Smooth muscle cell of bladder (primary cell): ENCODE measurements at places on chromosomes 1 and 21. TPM values are rescaled to one million over a fixed set of nuclear protein-coding genes. Genes with fewer than 3 reads are reported as not detected.

ZNF593OS gene
- total RNA-seq: not detected in 2 replicates

S100A7A gene
- total RNA-seq: not detected in 2 replicates

PTGS2 gene
- total RNA-seq: 30.7 and 53.3 TPM in 2 replicates

MROH9 gene
- total RNA-seq: 0.09 TPM in 1 of 2 replicates, not detected in the other

FMOD gene
- total RNA-seq: 10.0 and 60.8 TPM in 2 replicates

SLC9C2 gene
- total RNA-seq: not detected in 2 replicates

MATN1 gene
- total RNA-seq: 0.09 and 0.14 TPM in 2 replicates

ROR1 gene
- total RNA-seq: 10.8 and 12.8 TPM in 2 replicates

TTC22 gene
- total RNA-seq: not detected in 2 replicates
